ENCODE measurements at places on chromosomes 3 and 15. TPM values are rescaled to one million over a fixed set of nuclear protein-coding genes. Genes with fewer than 3 reads are reported as not detected.

CCDC54 gene
- not detected for total RNA-seq

GRCh38 chr15:47959617-47960413 is 161.0 kb upstream of the SLC24A5 start:
- no peak for DNase-seq

TMEM40 gene
- not detected for total RNA-seq

- DNase-seq = no peak
Observed at GRCh38 chr15:48989170-48989569, 25.5 kb upstream of the SHC4 start.

ZIC4 gene
- total RNA-seq = not detected

PLA2G4E gene
- total RNA-seq = not detected

GRCh38 chr15:88658070-88658965 is 19.5 kb downstream of the ISG20 start:
- no peak for DNase-seq

GRCh38 chr15:35921046-35921445 is 375.1 kb upstream of the DPH6 start:
- no peak for DNase-seq

NR1I2 gene
- 0.47 TPM for total RNA-seq

DNA sequence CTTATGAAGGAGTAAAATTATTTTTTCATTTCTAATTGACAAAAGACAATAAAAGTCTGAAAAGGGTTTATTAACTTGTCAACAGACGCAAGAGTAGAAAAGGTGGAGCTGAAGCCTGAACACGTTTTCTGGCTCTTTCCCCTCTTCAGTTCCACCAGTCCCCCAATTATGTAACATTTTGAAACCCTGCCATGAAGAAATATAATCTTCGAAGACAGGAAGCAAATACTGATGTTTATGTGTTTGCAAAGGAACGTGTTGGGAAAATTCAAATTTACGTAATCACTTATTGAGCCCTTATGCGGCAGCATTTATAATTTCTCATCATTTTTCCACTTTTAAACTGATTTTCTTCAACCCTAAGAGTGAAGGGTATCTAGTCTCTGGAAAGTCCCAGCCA is 767 bp downstream of the AP3S2 start:
- no peak for DNase-seq

GHSR gene
- total RNA-seq = not detected

DNA sequence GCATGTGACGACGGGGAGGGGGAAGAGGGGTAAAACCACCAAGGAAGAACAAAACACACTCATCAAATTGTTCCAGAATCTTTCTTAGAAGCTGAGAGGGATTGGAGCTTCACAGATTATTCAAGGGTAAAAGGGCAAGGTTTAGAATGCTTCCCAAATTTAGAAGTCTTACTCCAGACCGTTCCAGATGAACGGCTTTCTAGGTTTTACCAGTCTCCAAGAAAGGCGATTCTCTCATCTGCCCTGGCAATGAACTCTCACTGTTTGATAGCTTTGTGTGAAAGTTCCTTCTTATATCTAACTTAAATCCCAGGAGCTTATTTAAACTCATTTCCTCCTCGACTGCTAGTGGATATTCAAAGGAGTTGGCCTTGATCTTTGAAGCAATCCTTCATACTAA is 124.3 kb upstream of the PRICKLE2 start:
- no peak for DNase-seq

DNA sequence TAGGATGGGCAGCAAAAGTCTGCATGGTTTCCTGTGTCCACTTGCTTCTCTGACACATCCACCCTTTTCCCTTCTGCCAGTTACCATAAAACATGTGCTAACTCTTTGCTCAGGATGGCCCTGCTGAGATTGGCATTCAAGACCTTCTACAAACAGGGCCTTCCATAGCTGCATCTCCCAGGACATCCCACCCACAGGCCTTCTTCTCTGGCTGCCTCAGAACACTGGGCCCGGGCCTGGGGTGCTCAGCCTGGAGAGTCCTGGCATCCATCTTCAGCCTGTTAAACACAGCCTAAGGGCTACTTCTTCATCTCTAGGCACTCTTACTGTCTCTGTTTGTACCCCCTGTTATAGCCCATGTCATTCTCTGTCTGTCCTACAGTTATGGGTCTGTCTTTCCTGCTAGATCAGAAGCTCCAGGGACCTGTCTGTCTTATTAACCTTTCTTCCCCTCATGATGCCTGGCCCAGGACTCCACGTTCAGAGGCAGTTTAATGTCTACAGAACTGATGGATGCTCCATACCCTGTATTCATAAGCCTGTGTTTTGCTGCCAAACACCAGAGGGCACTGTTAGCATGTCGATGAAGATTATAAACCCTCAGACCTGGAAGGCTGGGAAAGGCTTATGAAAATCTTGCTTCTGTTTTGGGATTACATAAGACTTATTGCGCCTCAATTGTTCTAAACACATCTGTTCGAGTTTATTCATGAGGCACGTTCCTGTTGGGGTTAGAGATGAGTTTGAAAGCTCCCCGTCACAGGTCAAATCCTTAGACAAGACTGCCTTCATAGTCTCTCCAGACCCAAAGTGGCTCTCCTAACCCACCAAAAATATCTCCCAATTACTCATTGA is 16.5 kb downstream of the SEMA3G start:
- DNase-seq = no peak

LTK gene
- total RNA-seq = 0.23 TPM

GRCh38 chr3:71780430-71780829 is 4.5 kb downstream of the PROK2 start:
- no peak for DNase-seq

- DNase-seq = no peak
Observed at GRCh38 chr3:39809181-39809994, at the start of gene MYRIP. Gene MYRIP (plus strand): TSS chr3:39809609. CDS start chr3:39900817, 91,208 bp downstream.

DNA sequence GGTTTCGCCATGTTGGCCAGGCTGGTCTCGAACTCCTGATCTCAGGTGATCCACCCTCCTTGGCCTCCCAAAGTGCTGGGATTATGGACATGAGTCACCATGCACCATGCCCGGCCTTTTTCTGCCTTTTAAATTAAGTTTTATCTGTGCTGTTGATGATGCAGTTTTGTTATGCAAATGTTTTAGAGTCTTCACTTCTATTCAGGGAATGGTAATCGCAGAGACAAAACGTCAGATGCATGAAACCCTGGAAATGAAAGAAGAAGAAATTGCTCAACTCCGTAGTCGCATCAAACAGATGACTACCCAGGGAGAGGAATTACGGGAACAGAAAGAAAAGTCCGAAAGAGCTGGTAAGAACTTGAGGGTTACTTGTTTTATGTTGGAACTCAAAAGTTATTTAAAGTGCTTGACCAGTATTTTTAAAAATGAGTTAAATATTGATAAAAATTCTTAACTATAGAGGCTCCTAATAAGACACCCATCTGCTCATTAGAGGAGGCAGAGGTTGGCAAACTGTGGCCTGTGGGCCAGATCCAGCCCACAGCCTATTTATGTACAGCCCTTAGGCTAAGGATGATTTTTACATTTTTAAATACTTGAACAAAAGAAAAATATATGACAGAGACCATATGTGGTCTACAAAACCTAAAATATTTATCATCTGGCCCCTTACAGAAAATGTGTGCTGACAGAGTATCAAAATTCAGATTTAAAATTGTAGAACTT is 127.8 kb upstream of the LRRFIP2 start:
- no peak for DNase-seq

GRCh38 chr3:139472380-139473010 is 3.8 kb downstream of the RBP2 start:
- no peak for DNase-seq

CAMP gene
- total RNA-seq = not detected

GRCh38 chr3:42025370-42026138 is 63.7 kb upstream of the ULK4 start:
- DNase-seq = no peak

SNX22 gene
- 0.35 TPM for total RNA-seq

DNA sequence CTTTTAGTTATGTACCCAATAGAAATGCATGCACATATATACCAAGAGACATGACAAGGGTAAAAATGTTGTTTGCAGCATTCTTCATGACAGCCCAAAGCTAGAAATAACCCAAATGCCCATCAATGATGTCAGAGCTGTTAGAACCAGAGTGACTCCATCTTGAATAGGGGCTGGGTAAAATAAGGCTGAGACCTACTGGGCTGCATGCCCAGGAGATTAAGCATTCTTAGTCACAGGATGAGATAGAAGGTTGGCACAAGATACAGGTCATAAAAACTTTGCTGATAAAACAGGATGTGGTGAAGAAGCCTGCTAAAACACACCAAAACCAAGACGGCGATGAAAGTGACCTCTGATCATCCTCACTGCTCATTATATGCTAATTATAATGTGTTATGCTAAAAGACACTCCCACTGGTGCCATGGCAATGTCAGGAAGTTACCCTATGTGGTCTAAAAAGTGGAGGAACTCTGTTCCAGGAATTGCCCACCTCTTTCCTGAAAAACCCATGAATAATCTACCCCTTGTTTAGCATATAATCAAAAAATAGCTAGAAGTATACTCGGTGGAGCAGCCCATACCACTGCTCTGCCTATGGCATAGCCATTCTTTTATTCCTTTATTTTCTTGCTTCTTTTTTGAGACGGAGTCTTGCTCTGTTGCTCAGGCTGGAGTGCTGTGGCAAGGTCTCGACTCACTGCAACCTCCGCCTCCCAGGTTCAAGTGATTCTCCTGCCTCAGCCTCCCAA is 32.9 kb downstream of the ZBTB11 start:
- DNase-seq = peak; percentile 5

GRCh38 chr3:135760581-135760980 is 204.9 kb upstream of the PPP2R3A start:
- no peak for DNase-seq

GRCh38 chr15:66483131-66483566 is 14.4 kb downstream of the SNAPC5 start:
- no peak for DNase-seq

Measured in activated T-cell treated with anti-CD3 and anti-CD28 coated beads, Interleukin-2, amount 50 U/mL, for 4 hours (primary cell).